ENCODE measurements at places on chromosomes 11 and 22. TPM values are rescaled to one million over a fixed set of nuclear protein-coding genes. Genes with fewer than 3 reads are reported as not detected.

DNA sequence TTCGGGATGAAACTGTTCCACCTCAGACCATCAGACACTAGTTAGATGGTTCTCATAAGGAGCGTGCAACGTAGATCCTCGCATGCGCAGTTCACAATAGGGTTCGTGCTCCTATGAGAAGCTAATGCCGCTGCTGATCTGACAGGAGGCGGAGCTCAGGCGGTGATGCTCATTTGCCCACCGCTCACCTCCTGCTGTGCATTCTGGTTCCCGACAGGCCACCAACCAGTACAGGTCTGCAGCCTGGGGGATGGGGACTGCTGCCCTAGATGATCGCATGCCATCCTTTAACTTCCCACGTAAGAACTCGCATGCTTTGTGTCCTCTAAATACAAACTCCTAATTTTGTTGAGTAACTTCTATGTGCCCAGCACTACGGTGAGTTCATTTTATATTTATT is 62.6 kb downstream of the EFCAB6 start:
- DNase-seq = no peak

DNA sequence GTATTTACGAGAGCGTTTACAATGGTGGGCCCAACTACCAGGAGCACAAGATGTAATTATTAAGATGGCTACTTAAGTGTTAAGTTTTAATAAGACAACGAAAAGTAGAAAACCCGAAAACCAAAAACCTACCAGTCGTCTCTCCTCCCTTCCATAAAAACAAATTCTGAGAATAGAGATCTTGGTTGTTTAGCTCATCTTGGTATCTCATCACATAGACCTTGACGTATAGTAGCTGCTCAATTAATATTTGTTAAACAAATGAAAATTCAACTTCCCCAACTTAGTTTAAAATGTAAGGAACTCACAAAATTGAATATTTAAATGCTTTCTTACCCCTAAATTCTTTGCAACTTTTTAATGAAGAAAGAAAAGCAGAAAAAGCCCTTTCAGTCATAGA is 669 bp downstream of the KDM4D start:
- DNase-seq = no peak

DNA sequence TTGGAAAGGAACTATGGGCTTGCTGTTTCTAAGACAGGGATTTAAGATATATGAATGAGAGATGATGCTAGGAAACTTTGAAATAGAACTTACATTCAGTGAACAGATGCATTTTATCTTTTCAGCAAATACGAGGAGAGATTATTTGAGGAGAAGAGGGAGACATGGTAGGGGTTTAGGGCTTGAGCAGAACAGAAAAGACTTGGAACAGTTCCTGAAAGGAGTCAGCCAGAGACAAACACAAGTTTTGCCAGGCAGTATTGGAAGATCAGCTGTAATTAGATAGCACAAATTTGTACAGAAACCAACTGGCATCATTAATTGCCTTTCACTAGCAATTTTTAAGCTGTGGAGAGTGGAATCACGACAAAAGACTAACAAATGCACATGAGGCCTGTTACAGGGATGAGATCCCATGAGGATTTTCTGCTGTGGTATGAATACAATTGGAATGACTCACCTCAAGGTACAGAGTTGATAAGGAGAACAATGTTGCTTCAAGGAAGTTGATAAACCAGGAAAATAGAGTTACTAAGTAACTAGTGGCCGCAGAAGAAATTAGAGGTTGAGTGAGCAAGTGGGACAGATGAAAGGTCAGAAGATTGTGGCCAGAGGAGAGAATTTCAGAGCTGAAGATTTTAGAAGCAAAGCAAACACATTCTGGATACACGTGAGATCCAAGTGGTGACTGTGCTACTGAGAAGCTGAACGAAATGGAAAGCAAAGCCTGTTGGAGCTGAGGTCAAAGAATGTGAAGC is 67.9 kb downstream of the CYB5R2 start:
- no peak for DNase-seq

SEPTIN5 gene
- 102 TPM for polyA plus RNA-seq

GRCh38 chr11:69160296-69161116 is 4.8 kb downstream of the SMIM38 start:
- DNase-seq = no peak

IL18 gene
- polyA plus RNA-seq = 1.1 TPM

MS4A6E gene
- not detected for polyA plus RNA-seq

DNA sequence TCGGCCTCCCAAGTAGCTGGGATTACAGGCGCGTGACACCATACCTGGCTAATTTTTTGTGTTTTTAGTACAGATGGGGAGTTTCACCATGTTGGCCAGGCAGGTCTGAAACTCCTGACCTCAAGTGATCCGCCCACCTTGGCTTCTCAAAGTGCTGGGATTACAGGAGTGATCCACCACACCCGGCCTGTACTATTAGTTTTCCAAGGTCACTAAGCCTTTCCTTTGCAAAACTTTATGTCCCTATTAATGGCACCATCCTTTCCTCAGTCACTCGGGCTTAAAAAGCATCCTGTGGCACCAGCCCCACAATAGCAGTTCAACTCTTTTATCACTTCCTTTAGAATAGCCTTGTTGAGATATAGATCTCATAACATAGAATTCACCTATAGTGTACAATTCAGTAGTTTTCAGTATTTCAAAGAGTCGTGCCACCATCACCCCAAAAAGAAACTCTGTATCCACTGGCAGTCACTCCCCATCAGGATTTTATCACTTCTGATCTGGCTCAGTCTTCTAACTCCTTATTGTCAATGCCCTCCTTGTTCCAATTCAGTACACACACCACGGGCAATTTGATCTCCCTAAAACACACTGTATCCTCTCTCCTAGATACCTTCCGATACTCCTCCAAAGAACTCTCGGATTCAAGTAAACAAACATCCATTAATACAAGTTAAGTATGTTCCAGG is 921 bp upstream of the BCL2L13 start:
- peak; percentile 6 for DNase-seq

DNA sequence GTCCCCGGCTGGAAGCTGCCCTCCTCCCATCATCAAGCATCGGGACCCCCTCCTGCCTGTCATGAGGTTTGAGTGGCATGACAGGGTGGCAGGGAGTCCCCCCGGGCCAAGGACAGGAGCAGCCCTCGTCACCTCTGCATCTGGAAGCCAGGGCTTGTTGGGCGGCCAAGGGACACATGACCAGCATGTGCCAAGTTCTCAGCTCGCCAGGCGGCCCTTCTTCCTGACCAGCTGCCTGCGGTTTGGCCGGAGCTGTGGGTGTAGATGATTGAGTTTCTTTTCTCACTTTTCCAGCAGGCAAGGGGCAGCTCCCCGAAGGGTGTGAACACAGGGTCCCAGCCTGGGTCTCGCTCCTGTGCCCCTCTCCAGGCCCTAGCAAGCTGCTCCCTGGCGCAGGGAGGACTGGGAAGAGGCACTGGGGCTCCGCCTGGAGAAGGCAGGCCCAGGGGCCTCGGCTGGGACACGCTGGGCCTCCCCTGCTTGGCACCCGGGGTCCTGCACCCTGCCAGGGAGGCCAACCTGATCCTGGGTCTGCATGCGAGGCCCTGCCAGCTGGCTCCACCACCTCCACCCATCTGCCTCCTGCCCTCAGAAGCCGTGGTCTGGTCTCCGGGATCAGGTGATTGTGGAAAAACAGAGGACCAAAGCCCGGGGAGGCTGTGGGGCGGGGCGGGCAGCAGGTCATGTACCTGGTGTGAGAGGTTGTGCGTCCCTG is 13.4 kb downstream of the ARHGAP8 start:
- no peak for DNase-seq

DNA sequence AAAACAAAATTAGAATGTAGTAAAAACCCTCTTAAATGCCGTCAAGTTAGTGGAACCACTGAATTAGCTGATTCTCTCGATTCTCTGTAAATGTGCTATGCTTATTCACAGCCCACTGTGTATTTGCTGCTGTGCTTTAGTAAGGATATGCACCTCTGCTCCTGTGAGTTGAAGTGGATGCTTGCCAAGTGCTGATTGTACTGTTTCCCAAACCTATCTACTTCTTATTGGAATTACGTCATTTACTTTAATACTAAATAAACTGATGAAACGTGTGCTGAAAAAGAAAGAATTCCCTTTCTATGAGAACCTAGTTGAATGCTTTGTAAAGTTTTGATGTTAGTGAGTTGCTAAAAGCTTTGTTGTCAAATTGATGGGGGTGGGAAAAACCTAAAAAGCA is 158.4 kb downstream of the LRRC4C start:
- no peak for DNase-seq

CHST1 gene
- 13.9 TPM for polyA plus RNA-seq

Measured in muscle of back (tissue), 13 donors.